ENCODE measurements at places on chromosomes 7 and 10.

DNA sequence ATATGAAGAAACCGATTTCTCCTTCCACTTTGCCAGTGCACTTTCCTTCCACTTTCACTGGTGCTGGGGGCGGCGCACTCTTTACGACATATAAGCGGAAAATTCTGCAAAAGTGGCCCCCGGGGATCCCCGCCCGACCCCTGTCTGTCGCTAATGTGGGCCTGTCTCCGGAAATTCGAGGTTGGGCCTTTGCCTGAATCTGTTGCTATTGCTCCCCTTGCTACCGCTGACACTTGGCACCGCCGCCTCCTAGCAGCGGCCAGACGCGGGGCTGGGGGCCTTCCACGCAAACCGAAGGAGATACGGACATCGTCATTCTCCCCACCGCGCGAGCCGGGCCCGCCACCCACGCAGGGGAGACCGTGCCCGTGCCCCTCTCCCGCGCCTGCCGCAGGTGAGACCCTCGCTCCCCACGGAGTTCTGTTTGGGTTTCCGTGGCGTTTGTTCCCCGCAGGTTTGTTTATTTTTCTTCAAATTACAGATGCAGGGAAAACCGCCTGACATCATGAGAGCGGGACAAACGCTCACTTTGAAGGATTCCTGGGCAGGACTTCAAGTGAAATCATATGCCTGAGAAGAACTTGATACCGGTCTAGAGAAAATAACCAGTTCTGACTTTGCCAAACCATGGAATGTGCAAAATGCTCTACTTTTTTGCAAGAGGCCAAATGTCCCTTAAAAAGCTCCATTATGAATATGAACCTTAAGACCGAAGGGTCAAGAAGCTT lies 5.0 kb downstream of the TWIST1 start:
- no peak for DNase-seq

DNA sequence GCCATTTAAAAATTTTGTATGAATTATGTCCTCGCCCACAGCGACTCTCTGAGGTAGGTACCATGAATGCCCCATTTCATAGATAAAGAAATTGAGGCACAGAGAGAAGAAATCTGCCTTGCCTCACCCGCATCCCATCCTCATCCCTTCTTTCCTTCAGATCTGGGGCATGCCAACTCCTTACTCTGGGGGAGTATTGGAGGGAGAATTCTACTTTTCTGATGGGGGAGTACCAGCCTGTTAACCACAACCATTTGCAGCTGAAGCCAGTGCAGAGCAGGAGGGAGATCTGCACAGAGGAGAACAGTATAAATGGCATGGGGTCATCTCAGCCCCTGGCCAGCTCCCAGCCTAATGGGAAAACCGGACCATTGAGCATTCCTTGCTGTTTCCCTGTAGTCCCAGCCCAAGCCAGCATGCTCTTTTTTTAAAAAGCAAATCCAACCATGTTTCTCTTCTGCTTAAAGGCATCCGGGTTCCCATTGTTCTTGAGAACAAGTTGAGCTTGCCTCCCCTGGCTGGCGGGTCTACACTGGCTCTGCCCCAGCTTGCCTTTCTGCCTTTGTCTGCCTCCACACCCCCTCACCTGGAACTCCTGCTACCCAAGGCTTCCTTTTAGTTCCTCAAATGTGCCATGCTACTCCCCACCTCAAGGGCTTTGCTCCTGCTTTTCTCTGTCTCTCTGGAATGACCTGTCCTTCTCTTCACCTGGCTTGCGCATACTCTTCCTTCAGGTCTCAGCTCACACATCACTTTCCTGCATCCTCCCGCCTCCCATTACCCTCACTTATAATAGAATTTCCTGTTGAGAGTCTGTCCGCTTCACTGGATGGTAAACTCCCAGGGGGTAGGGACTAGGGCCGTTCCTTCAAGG lies 8.8 kb upstream of the ZNF503 start:
- DNase-seq = no peak

- no peak for DNase-seq
Observed at GRCh38 chr10:127921753-127922145, 14.8 kb downstream of the PTPRE start.

DNA sequence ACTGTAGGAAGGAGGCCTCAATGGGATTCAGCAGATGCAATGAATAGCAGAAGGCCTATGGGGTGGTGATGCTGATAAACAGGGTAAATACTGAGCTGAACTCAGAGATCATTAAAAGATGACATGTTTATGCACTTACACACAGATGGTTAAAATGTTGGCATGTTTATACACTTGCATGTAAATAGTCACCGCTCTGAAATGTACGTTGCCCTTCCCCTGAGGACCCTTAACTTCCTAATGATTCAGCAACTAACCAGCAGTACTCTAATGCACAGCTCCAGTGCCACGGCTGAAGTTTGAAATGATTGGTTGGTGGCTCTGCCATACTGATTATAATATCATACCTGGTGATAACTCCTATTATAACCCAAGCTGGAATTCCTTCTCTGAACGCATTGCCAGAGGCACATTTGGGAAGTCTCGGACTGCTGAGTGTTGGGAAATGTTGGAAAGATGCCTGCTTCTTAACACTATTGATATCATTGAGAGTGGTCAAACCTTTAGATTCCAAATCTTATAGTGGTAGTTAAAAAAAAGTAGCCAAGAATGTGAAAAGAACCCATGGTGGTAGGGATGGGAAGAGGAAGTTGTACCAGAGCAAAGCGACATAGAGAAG lies 3.7 kb upstream of the CAV1 start:
- DNase-seq = no peak

- no peak for DNase-seq
Observed at GRCh38 chr7:120441850-120442249, 168.9 kb downstream of the KCND2 start.

GRCh38 chr10:50614444-50615137 lies 9.2 kb downstream of the SGMS1 start:
- no peak for DNase-seq

DNA sequence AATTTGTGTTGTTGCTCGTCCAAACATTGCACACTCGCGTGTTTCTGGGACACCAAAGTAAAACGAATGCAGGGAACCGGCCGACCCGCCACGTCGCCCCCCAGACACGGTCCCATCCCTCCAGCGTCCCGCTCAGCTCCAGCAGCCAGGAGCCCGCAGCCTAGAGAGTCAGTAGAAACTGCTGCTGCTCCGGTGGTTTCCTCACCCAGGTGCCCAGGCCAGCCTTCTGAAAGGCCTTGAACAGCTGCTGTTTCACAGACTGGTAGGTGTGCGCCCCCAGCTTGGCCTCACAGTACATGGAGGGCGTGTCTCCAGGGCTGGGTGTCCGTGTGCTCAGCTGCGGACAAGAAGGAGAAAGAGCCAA lies 126.8 kb downstream of the WDR37 start:
- DNase-seq = no peak

- no peak for DNase-seq
Observed at GRCh38 chr7:77727936-77728701, 31.9 kb downstream of the RSBN1L start.

DNA sequence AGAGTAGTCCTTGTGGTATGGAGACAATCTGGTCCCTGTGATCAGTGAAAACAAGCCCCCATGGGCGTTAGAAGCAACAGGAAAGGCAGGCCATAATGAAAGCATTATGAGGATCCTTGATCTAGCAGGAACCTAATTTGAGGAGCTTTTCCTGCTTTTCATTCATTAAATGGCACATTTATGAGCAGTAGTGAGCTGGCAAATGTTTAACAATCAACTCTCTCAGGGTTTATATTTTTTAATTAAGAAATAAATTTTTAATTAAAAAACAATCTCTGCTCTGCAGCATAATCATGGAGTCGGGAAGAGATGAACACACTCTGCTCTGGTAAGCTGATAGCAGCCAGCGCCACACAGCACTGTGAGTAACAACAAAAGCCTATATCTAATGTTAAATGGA lies 11.3 kb upstream of the NEBL start:
- no peak for DNase-seq

DNA sequence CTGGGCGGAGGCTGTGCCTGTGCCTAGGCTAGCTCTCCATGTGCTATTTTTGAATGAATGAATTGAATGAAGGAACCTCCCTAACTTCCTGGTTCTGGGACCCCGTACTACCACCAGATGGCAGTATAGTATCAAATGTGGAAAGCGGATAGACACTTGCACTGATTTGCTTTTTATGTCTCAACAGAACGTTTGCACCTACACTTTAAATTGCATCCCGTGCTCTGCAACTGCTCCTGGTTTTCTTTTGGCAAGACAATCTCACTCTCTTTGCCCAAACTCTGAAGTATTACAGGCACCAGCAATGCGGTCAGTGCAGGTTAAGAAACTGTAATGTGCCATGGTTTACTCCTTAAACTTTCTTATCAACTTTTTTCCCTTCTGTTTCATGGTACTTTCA lies 6.5 kb downstream of the FZD8 start:
- DNase-seq = peak; percentile 56

DNA sequence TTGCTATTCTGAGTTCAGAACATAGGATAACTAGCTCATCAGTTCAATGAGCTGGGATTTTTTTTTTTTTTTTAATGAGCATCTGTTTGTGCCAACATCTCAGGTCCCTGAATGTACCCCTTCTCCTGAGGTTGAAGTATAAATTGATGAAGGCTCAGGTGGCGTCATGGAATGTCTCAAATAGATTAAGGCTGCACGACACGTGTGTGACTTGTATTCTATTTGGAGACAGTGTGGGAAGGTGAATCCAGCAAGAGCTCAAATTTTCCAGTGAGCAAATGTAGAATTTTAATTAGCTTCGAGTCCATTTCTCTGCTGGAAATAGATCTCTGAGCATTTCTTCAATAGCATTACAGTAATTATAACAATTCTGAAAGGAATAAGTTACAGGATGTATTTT lies 37.2 kb upstream of the JCAD start:
- no peak for DNase-seq

DNA sequence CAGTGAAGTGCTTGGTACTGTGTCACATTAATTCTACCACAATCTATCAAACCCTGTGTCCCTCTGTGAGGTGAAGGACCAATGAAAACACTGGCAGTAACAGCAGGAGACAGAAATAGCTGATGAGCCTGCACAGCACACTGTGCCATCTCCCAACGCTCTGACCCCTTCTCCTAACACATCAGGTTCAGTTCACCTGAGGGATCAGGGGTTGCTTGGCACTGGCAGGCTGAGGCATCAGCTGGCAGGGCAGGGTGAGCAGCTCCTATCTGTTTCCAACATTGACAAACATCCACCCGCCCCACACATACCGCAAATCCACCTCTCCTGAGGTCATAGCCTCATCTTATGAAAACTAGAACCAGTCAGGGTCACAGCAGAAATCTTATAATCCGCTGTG lies 120.9 kb downstream of the ICA1 start:
- DNase-seq = no peak

DNA sequence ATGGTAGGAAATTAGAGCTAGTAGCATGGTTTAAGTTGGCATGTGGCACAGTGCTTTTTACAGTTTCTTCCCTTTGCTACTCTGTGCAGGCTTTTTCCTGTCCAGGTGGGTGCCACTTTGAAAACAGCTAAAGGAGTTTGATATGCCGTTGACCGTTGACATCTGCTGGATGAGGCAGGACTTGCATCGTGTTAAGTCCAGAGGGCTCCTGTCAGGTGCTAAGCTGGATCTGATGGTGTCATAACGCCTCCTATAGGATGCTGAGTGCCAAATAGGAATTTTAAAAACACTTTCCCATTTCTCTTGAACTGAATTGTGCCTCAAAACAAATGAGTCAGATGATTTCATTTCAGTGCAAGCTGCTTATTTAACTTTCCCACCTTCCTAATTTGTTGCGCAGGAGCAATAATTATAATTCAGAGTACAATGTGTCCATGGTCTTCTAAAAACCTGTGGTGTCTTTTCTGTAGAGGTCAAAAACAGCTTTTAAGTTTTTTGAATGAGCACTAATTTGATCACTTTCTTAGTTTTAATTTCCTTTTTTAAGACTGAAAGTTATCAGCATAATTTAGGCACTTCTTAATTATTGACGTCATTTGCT lies 178.3 kb downstream of the CDCA7L start:
- DNase-seq = peak; percentile 32

- DNase-seq = no peak
Observed at GRCh38 chr7:108452707-108453106, 3.5 kb downstream of the NRCAM start.

- no peak for DNase-seq
Observed at GRCh38 chr10:36265741-36266140, 623.6 kb upstream of the FZD8 start.

GRCh38 chr10:22159979-22160378 lies 57.8 kb downstream of the EBLN1 start:
- no peak for DNase-seq

DNA sequence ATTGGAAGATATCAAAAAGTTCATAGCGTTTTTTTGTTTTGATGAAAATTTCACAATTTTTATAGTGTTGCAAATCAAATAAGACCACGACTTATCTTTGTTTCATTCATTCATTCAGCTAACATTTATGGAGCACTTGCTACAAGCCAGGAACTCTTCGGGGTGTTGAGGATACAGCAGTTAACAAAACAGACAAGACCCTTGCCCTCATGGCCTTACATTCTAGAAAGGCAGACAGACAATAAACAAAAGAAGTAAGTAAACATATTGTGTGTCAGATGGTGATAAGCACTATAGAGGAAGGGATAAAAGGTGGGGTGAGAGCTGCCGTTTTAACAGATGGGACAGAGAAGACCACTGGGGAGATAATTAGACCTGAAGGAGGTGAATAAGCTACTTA lies 41.6 kb upstream of the GSAP start:
- DNase-seq = no peak

DNA sequence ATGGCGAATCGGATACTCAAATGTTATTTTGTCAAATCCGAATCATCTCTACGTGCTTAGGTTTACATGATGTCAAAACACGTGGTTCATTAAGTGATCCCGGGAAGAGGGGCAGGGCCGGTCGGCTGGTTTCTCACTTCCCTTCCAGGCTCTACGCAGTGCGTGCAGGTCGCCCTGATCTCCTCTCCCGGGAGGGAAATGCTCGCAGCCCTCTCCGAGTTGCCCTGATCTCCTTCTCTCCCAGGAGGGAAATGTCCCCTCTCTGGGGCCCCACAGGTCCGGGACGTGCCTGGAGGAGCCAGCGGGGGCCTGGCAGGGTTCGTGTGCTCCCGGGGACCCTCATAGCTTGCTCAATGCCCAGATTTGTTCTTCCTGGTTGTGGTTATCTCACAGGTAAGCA lies 202.7 kb downstream of the DNAJB6 start:
- no peak for DNase-seq

- no peak for DNase-seq
Observed at GRCh38 chr10:113709221-113709838, 29.6 kb downstream of the CASP7 start.

Data from activated naive CD4-positive, alpha-beta T cell treated with anti-CD3 and anti-CD28 coated beads, Interleukin-2, amount 10 ng/mL, durations not matched to agents 7 days and 5 days (primary cell).